NCI-H1436 (cell line): ENCODE measurements at places on chromosomes 6 and 20.

DNA sequence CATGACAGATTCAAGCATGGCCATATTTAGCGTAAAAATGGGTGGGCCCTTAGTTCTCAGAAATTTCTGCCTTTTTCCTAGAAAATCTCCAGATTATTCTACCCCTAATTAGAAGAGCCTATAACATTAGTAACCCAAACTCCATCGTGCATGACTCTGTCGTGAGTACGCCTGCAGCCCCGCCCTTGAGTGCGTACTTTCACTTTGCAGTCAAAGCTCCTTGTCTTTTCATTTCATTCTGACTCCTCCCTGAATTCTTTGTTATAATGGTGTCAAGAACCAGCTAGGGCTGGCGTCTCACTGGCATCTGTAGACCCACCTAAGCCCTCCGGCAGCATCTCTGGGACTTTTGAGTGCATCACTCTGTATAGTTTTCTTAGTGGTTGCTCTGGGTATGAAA lies 61.7 kb upstream of the NOX3 start:
- no peak for DNase-seq

- DNase-seq = no peak
Measured at GRCh38 chr6:113630738-113631535, 226.2 kb upstream of the MARCKS start.

DNA sequence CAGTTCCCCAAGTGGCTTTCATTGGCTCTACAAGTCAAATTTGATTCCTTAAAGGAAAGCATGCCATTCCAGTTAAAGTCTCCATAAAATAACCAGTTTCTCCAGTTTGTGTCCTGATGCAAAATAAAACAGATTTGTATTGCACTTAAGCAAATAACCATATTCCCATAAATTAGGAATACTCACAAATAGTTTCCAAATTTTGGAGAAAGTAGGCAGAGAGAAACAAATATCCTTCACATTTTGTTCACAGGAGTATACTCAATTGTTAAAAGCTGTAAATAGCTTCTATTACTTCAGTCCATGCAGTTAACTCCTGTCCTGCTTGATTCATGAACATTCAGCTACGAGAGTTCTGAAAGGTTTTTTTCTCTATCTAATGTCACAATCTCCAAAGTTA lies 281.4 kb upstream of the RGS17 start:
- DNase-seq = no peak

- no peak for DNase-seq
Measured at GRCh38 chr6:6178795-6179194, 141.7 kb downstream of the F13A1 start.

DNA sequence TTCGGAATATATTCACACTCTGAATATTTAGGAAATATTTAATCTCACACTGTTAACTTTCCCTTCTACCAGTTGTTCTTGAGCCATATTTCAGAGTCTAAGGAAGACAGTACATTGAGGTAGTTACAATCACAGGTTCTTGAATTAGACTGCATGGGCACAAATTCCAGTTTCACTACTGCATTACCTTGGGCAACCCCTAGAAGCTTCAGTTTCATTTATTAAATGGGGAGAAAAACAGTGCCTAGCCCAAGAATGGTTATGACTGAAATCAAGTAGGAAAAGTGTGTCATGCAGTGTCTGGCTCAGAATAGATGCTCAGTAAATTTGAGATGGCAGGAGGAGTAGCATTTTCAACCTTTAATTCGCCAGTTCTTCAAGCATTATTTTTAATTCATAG lies 124.5 kb upstream of the SAMD5 start:
- no peak for DNase-seq

GRCh38 chr20:46945465-46945864 lies 50.8 kb downstream of the EYA2 start:
- no peak for DNase-seq

DNA sequence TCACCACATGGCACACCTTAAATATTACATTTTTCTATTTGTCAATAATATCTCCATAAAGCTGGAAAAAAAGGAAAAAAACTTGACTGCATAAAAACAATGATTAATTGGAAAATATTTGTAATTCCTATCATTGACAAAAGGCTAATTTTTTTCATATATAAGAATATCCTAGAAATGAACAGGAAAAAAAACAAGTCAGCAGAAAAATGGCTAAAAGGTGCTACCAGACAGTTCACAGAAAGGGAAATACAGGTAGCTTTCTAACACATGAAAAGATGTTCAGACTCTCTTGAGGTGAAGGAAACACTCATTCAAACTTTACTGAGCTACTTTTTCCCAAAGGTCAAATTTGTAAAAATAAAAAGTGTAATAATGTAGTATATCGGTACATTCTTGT lies 104.1 kb upstream of the SCAF8 start:
- no peak for DNase-seq

DNA sequence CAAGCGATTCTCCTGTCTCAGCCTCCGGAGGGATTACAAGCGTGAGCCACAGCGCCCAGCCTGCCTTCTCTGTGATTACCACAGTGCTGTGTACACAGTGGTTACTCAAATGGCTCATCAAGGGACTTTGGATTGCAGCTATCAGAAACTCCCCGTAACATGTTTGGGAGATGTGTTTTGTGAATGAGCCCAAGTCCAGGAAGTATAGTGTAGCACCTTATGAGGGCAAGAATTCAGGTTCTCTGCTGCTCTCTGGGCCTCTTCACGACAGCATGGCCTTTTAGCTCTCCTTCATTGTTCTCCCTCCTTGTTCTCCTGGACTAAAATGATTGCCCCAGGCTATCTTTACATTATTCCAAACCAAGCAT lies 34.1 kb upstream of the RPL7L1 start:
- peak; percentile 37 for DNase-seq

DNA sequence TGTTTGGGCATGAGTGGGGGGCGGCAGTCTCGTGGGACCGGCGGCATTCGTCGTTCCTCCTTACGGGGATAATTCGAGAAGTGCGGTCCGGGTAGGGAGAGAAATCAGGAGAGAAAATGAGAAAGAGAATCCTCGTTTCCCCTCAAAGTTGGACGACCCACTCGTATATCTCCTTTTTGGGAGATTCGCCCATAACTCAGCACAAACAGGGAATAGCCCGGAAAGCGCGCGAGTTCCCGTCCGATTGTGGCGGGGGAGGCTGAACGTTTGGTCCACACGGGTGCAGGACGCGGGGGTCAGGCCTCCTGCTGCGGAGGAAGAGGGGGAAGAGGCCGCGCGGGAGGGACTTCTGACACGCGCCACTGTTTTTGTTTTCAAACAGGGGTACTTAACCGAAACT lies 42.4 kb downstream of the POPDC3 start:
- no peak for DNase-seq

GRCh38 chr20:33124994-33125393 lies 43.0 kb upstream of the BPIFA2 start:
- DNase-seq = no peak

- DNase-seq = no peak
Measured at GRCh38 chr20:23050076-23050838, 785 bp upstream of the THBD start.

DNA sequence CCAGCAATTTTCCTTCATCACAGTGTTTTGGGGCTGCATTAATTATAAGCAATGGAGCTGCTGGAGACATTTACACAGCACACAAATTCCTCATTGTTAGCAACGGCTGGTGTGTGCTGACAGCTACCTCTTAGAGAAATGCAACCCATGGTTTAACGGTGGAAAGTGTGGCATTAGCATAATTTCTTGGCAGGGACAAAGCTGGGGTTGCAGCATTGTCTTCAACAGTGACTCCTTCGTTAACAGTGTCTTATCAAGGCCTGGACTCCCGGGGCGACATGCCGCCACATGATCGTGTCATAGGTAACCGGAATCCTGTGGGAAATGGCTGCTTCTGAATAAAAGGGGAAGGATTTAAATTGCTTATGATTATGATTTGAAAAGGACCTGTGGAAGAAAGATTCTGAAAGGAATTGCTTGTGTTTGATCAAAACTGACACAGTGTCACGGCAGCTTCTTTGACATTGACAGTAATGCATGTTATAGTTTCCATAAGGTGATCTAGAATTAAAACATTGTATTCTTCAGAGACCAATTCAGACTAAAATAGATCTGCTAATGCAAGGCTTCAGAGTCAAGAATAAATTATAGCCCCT lies 128.0 kb downstream of the UST start:
- DNase-seq = no peak

DNA sequence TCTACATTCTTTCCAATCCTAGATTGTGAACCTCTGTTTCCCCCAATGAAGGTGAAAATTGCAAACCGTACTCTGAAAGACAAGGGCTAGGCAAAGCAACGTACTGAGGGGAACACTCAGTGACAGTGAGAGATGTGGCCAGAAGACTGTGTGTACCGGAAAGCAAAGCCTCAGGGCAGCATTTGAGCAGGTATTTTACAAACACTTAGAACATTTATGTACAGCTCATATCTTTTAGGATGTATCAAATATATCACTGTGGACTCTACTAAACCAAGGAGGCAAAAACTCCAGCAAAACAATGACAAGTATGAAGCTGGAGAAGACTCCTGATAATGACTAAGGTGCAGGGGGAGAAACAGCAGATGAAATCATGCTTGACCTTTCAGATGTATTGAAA lies 236.9 kb downstream of the FOXC1 start:
- no peak for DNase-seq

- DNase-seq = no peak
Measured at GRCh38 chr6:91337967-91338366, 751.1 kb upstream of the MAP3K7 start.

GRCh38 chr6:155141002-155141401 lies 122.8 kb upstream of the CLDN20 start:
- DNase-seq = no peak

GRCh38 chr6:49366539-49366938 lies 96.5 kb downstream of the MMUT start:
- no peak for DNase-seq

DNA sequence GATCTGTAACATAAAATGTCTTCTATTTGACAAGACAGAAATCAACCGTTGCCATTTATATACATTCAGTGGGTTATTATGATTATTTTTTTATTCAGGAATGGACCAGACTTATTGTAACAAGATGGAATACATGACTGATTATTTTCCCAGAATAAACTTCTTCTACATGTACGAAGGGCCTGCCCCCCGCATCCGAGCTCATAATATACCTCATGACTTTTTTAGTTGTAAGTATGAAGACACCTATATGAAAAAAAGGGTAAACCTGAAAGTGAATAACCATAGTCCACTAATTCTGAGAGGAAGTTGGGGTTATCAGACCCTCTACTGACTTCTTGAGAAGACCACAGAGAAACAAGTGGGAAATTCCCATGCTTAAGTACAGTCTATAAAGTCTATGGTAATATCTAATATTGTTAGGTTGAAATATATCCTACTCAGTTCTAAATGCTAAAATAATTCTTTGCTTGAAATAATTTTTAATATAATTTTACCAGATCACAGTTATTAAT lies 15.9 kb downstream of the OR2A4 start:
- no peak for DNase-seq

GRCh38 chr6:97059473-97059872 lies 134.9 kb downstream of the KLHL32 start:
- peak; percentile 29 for DNase-seq

DNA sequence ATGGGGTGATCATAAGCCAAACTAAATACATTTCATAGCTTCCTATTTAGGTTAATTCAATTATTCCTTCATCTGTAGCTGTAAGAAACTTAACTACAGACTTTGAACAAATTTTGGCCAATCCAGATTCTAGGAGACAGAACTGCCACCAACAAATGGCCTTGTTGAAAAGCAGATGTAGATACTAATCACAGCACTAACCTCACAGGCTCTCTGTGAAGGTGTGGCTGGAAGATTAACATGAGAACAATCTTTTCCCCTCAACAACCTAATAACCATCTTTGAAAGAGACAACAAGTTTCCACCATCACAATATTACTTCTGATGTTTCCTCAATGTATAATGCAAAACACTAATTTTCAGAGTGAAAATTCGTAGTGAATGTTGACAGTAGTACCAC lies 87.8 kb downstream of the SESN1 start:
- no peak for DNase-seq

GRCh38 chr6:33315793-33316602 lies 1.5 kb downstream of the ZBTB22 start:
- no peak for DNase-seq

DNA sequence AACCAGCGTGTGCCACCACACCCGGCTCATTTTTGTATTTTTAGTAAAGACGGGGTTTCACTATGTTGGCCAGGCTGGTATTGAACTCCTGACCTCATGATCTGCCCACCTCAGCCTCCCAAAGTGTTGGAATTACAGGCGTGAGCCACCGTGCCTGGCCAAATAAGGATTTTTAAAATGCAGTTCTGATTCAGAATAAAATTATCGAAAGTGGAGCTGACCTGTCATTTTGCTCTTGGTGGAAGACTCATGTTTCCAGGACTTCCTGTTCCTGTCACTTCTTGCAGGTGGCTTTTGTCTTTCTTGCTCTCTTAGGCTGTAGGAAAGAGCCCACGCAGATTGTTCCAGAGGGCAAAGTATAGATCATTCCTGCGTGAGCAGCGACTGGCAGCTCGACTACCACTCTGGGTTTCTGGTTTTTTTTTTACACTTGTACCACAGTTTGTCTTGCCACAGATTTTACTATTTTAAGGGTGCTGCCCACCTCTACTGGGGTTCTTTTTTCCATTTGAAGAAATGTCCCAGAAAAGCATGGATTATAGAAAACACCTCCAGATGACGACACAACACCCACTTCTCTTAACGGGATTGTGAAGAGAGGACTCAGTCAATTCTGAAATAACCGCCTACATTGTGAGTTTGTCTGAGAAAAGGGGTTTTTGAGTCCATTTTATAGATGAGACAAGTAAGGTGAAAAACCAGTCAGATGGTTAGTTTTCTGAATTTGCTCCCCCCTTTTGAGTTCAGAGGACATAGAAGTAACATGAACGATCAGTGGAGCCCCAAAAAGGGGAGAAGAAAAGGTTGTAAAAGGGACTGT lies 7.5 kb downstream of the JARID2 start:
- no peak for DNase-seq
